ENCODE measurements at places on chromosomes 1 and 21.

- DNase-seq, result no peak
Observed at GRCh38 chr1:116983112-116983511, 18.4 kb upstream of the CD101 start.

- peak; percentile 13 for DNase-seq
Observed at GRCh38 chr1:83086346-83086745, 912.6 kb downstream of the TTLL7 start.

GRCh38 chr21:36615274-36615964 lies 83.5 kb upstream of the SIM2 start:
- no peak for DNase-seq

GRCh38 chr21:26098772-26099397 lies 71.7 kb downstream of the APP start:
- DNase-seq, result peak; percentile 40

DNA sequence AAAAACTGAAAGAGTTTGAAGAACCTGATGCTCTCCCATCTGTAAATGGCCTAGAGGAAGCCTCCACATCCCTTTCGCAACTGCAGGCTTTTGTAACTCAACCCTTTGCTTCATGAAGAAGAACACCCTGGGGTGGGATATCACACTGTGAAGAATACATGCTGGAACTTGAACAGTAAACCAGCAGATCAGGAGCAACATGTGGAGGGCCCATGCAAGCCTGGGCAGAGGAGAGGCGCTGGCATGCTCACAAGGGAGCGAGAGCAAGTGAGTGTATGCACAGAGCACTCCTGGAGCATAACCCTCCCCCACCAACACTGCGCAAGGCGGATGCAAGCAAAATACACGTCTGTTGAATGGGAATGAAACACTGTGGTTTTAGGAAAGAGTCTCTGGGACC lies 24.6 kb upstream of the SPAG17 start:
- no peak for DNase-seq

DNA sequence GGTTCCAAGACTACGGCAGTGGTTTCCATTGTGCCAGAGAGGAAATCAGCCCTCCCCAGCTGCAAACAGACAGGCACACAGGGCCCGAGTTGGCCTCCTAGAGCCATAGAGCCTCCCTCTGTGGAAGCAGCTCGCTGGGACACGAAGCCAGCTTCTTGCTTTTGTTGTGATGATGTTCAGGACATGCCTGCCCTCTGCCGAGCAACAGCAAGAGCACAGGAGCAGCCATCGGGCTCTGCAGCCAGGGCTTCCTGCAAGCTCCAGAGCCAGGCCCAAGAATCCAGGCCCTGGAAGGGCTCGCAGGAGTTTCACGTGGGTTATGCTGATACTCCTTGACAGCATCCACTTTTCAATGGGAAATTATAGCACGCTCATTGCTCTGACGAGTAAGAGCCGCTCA lies 18.5 kb downstream of the NPHP4 start:
- DNase-seq, result peak; percentile 28

DNA sequence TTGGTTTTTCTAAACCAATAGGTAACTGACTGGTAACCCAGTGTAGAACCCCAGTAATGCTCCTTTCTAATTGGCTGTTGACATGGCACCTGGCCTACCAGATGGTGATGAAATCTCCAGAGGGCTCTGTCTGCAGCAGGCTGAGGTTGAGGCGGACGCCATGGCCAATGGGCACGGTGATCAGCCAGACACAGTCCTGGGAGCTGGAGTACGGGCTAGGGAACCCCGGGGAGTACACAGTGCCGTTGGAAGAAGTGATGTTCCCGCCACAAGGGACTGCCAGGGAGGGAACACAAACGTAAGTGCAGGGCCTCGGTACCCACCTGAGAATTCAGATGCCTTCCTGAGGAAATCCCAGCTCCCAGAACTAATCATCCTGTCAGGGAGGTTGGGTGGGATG lies 129.8 kb downstream of the ZSCAN20 start:
- no peak for DNase-seq

GRCh38 chr1:20440785-20441200 lies 45.2 kb downstream of the CAMK2N1 start:
- DNase-seq, result peak; percentile 14

GRCh38 chr21:43866659-43867331 lies 1.8 kb downstream of the AGPAT3 start:
- no peak for DNase-seq

DNA sequence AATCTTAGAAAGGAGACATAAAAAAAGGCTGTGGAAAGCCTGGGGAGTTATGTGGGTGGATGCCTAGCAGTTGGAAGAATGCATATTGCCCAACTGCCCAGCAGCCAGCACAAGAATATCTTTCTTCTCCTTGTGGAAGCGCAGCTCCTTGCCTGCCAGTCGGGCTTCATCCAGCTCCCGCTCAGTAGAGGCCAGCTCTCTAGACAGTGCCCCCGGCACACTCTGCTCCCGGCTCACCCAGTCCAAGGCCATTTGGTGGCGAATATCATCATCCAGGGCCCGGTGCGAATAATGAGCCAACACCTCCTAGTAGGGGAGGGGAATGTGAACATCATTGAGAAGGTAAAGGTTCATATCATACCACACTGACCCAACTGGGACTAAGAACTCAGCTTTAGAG lies 9.0 kb upstream of the RBM8A start:
- DNase-seq, result no peak

GRCh38 chr1:167454894-167455785 lies 63.2 kb downstream of the CD247 start:
- DNase-seq, result no peak

GRCh38 chr1:175277783-175278733 lies 85.5 kb upstream of the KIAA0040 start:
- DNase-seq, result no peak

GRCh38 chr1:82001345-82001744 lies 200.6 kb downstream of the ADGRL2 start:
- DNase-seq, result no peak

- no peak for DNase-seq
Observed at GRCh38 chr1:58895082-58895481, 111.2 kb upstream of the JUN start.

GRCh38 chr1:65845535-65846060 lies 52.9 kb downstream of the PDE4B start:
- DNase-seq, result no peak

- DNase-seq, result no peak
Observed at GRCh38 chr1:45430490-45430889, 60.5 kb downstream of the TESK2 start.

GRCh38 chr1:54153535-54154439 lies 987 bp upstream of the CDCP2 start:
- DNase-seq, result peak; percentile 51

DNA sequence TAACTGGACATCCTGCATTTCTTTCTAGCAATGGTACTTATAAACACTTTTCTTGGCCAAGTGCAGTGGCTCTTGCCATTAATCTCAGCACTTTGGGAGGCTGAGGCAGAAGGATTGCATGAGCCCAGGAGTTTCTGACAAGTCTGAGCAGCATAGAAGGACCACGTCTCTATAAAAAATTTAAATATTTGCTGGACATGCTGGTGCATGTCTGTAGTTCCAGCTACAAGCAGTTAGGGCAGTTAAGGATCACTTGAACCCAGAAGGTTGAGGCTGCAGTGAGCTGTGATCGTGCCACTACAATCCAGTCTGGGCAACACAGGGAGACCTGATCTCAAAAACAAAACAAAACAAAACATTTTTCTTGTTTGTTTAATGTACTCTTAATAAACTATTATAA lies 434.0 kb downstream of the PLA2G4A start:
- no peak for DNase-seq

- no peak for DNase-seq
Observed at GRCh38 chr1:53715478-53715877, 23.5 kb downstream of the GLIS1 start.

DNA sequence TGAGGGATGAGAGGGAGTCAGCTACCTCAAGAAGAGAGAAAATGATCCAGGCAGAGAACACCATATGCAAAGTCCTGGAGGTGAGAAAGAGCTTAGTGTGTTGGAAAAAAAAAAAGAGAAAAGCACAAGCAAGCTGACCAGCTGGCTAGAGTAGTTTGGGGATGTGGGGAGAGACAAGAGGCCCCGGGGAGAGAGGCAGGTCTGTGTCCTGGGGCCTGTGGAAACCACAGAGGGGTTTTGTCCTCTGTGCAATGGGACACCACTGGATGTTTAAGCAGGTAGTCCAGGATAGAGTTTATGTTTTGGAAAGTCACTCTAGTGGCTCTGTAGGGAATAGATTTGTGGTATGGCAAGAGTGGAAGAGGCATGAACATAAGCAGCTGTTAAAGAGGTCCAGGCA lies 14.4 kb upstream of the CHI3L1 start:
- DNase-seq, result no peak

GRCh38 chr1:160453443-160453842 lies 53.1 kb downstream of the VANGL2 start:
- no peak for DNase-seq

- no peak for DNase-seq
Observed at GRCh38 chr21:30233228-30234020, 17.5 kb upstream of the CLDN8 start.

DNA sequence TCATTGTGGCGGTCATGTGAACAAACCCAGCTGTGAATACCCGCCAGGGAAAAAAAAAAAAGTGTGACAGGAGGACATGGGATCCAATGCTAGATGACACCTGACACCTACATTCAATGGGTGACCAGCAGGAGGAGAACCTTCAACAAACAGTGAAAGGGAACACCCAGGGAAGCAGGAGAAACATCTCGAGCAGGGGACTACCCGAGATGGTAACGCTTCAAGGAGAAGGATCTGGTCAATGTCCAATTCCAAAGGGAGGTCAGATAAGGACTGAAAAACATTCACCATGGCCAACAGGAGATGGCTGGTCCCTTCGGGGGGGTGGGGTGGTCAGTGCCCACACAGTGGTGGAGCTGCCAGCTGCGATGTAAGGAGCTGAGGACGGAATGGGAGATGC lies 46.3 kb downstream of the PTPN14 start:
- no peak for DNase-seq

DNA sequence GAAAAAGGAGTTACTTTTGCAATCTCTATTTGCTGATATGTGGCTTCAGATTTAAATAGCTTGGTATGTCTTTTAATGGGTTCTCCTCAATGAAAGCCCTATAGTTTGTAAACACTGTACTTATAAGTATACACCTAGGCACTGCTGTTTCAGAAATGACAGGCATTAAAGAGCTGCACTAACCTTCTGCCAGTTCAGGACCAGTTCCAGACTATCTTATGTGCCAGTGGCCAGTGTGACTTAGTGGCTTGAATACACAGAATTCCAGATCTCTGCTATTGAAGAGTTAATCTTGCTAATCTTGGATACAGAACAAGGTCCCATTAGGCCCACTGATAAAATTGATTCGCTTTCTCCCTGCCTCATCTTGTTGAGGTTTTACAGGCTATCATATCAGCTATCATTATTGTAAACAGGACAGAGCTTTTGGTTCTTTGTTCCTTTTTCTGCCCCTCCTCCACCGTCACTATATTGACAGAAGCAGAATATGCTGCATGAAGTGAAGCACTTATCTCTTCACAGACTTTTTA lies 337.5 kb downstream of the LRRIQ3 start:
- no peak for DNase-seq

DNA sequence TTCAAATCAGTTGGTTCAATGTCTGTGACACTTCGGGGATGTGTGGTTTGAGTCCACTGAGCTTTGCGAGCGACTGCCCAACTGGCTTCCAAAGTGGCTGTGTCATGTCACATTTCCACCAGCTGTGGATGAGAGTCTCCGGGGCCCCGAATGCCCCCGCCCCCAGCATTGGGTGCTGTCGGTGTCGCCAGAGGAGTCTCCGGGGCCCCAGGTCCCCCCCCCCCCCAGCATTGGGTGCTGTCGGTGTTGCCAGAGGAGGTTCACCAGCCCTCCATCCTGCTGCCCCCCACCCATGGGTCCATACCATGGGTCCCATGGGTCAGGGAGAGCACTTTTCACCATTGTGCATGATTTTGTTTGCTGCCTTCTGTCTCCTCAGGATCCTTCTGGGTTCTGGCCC lies 9.0 kb upstream of the SMYD3 start:
- DNase-seq, result no peak

GRCh38 chr1:27724961-27725373 lies 794 bp upstream of the FAM76A start:
- DNase-seq, result no peak

DNA sequence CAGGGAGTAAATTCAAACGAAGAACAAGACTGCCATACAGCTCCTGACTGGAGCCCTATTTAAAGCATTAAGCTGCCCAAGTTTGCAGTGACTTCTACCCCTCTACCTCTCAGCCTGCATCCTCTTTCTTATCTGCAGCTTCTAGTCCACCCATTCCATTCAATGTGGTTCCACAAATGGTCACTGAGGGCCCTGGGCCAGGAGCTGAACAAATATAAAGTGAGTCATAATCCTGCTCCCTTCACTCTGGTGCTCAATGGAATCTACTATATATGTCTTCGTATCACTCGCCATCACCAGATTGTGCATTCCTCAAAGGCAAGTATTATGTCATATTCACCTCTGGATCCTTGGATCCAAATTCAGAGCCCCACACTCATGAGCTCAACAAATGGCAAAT lies 398.7 kb downstream of the BRINP2 start:
- peak; percentile 56 for DNase-seq

- DNase-seq, result no peak
Observed at GRCh38 chr1:145855426-145855948, 3.4 kb downstream of the PIAS3 start.

GRCh38 chr1:151147665-151148064 lies 1.2 kb upstream of the SEMA6C start:
- no peak for DNase-seq

- DNase-seq, result no peak
Observed at GRCh38 chr1:236117710-236118109, 24.6 kb upstream of the GPR137B start.

- DNase-seq, result peak; percentile 31
Observed at GRCh38 chr1:36034692-36035091, 49.2 kb upstream of the TEKT2 start.

DNA sequence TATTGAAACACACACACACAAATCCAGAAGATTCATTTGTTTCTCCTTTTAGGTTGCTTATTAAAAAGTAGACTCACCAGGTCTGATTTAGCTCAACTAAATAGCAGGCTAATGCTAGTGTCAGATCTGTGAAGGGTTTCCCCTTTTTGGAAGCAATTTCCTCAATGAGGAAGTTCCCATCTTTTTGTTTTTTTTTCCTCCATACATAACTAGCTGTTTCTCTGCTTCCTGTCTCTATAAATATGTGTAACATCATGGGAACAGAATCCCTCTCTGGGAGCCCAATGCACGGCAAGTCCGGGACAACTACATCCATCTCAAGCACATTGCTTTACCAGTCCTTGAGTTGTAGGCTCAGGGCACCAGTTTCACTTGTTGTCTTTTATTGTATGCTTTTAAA lies 1421.1 kb downstream of the PLA2G4A start:
- DNase-seq, result no peak

- peak; percentile 55 for DNase-seq
Observed at GRCh38 chr1:93824834-93825233, 54.2 kb downstream of the DNTTIP2 start.

DNA sequence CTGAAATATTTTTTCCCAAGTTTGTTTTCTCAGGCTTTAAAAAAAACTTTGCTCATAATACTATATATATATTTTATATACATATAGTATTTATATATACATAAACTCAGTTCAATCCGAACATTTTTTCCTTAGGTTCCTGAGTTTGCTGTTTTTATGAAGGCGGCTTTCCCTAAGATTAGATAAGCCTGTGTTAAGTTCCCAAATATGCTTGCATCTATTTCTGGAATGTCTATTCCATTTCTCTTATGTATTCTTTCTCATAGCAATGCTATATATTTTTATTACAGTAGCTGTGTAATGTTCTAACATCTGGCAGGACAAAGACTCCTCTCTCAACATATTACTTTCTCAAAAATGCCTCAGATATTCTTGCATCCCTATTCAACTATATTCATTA lies 45.9 kb downstream of the ADSS2 start:
- no peak for DNase-seq

- DNase-seq, result peak; percentile 79
Observed at GRCh38 chr21:31198575-31198974, 145.5 kb downstream of the TIAM1 start.

- peak; percentile 40 for DNase-seq
Observed at GRCh38 chr1:178725466-178726086, 532 bp downstream of the RALGPS2 start.

Data from astrocyte of the spinal cord (primary cell).